ENCODE measurements at places on chromosomes 4 and X. TPM values are rescaled to one million over a fixed set of nuclear protein-coding genes. Genes with fewer than 3 reads are reported as not detected.

DNA sequence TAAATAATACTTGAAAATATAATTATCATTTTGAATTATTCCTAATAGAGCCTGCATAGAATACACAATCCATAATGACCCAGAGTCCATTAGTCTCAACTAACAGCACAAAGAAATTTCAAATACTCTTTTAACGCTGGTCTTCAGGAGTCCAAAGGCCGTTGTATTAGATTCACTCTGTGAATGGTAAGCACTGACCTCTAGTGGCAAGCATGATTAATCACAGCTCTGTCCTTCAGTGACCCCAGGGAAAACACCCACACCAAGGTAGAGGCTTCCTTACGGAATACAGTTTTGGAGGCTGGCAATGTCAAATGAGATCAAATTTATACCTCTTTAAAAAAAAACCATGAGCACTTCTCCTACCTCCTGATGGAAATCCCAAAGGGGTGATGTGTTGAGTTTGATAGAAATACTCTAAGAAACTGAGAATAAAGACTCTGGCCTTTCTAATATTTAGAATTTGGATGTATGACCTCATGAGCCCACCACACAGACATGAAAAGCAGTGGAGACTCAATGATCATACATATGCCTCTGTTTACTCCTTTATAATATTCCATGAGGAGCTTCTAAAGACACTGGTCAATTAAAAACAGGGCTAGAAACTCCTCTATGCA, 147.2 kb upstream of the DKK2 start:
- no peak for DNase-seq

GRCh38 chr4:73751166-73751565, 10.8 kb downstream of the CXCL8 start:
- no peak for DNase-seq

- no peak for DNase-seq
Observed at GRCh38 chrX:137342969-137343368, 223.0 kb upstream of the ZIC3 start.

GRCh38 chr4:183257808-183258207, 62.3 kb downstream of the CLDN22 start:
- no peak for DNase-seq

GRCh38 chr4:183873409-183874185, 31.5 kb upstream of the STOX2 start:
- no peak for DNase-seq

DNA sequence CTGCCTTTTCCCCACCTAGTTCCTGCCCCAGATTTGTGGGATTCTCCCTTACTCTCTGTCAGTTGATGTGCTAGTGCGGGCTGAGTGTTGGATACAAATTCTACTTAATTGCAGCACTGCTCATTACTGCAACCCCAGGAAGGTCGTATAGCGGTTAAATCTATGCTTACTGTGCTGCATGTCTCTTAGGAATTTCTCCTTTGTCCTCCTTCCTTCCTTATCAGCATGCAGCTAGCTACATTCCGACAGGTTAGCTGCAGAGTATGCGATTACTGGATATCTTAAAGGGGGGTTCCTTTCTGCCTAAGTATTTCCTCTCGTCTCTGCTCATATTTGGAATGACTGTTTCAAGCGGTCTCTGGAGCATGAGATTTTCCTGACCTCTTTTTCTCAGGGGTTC, 662.8 kb downstream of the TLL1 start:
- DNase-seq: no peak

DNA sequence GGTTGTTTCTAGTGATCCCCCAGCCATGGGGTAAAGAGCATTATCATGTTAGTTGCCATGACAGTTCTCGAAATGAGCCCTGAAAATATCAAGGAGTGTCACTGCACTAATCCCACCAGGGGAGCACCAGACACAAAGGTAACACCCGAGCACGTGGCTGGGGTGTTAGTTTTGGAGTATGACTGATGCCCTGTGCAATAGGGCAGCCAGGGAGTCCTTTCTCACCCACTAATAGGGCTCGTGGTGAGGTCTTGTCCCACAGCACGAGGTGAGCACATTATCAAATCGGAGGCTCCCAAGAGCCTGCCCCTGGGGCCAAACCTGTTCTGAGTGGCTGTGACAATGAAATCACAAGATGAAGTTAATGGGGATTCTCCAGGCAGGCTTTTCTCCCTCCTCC, 9.6 kb downstream of the MAMLD1 start:
- DNase-seq: no peak

- DNase-seq: no peak
Observed at GRCh38 chr4:109429545-109429944, 4.1 kb upstream of the SEC24B start.

DNA sequence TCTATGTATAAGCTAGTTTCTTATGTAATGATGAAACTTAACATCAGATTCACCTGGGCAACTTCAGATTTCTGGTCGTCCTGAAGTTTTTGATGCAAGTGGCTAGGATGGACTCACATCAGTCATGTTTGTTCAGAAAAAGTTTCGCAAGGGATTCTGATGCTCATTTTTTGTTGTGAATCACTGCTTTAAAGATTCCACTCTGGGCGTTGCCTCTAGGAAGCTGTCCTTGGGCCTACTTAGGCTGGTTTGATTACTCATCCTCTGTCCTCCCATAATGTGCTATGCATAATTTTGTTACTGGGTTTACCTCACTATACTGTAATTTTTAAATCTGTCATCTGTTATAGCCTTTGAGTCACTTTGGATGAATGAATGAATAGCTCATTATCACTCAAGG, 30.8 kb downstream of the HERC3 start:
- DNase-seq: no peak

Gene ASB12
- total RNA-seq: 0.32 TPM

GRCh38 chr4:119550857-119551532, 77.6 kb downstream of the PDE5A start:
- DNase-seq: no peak

DNA sequence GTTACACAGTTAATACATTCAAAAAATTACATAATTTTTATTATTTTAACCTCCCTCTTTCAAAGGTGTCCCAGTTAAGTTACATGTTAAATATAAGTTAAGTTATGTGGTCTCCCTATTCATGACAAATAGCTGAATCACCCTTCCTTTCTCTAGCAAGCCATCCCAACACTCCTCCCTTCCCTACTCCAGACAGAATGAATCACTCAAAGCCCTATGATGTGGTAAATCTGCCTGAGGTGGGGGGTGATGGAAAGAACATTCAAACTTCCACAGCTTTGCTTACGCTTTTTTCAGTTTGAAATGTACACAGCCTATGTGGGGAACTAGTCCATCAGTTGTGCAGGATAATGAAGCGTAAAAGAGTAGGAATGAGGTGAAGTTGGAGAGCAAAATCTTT, 90.2 kb downstream of the CXCL13 start:
- no peak for DNase-seq

GRCh38 chr4:64899563-64899962, 490.3 kb upstream of the TECRL start:
- no peak for DNase-seq

DNA sequence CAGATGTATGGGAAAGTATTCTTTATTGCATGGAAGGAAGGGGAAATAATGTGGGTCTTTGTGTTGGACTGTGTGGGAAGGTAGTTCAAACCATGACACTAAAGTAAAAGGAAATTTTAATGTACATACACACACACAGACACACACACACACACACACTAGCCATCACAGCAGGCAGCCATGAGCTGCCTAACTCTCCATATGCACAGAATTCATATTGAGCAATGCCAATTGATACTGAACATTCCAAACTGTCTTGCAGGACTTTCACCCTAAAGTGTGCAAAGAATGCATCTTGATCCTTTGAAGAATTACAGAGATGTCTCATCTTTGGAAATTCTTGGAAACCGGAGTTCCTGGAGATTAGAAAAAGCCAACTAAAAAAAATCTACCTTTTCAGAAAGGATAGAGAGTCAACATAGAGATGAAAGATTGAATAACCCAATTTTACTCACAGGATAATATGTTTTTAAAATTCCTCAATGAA, 120.6 kb upstream of the MBNL3 start:
- no peak for DNase-seq

DNA sequence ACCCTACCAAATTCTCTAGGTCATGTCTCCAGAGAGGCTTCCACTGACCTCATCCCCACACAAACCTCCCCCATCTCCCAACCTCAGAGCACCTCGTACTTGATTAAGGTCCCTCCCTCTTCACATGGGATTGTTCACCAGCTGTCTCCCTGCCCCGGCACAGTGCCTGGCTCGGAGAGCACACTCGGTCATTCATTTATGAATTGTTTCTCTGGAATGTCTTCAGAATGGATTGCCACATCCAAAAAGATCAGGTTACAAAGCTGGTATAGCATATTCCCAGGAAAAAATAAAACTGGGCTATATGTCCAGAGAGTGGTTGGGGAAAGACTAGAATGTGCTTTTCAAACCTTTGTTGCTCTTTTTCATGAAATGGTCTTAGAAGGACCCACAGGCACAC, 21.6 kb downstream of the JAKMIP1 start:
- no peak for DNase-seq

DNA sequence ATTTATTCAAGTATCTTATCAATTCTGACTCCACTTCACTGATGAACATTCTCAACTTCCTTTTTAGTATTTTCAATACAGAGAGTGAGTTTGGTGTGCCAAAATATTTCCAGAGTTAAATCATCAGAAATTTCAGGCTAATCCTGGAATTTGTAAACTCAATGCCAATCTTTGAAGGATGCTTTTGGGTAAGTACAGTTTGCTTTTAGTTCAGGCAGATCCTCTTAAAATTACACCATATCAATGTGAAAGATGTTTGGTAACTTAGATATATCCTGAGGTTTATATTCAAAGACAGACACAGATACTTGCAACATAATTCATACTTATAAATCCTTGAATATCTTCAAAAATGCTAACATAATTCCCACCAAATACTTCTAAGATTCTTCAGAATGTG, 76.0 kb upstream of the FAM47B start:
- DNase-seq: no peak

- DNase-seq: no peak
Observed at GRCh38 chr4:106981431-106981830, 54.7 kb downstream of the DKK2 start.

DNA sequence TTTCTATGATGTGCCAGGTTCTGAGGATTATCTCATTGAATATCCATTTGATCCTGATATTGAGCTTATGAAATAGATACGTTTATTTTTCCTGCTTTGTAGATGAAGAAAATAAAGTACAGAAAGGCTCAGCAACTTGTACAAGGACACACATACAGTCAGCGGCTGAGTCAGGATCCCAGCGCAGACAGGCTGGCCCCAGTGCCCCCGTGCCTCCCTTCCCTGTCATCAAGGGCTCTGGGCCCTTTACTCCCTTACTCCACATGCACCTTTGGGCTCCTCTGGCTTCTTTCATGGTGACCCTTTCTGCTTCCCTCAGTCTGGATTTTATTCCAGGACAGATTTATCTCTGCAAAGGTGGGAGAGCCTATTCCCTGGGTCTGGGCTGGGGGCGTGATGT, 12.8 kb downstream of the RASL11B start:
- DNase-seq: no peak

- no peak for DNase-seq
Observed at GRCh38 chr4:8281519-8282133, 12.1 kb downstream of the HTRA3 start.

All from upper lobe of right lung (tissue), 1 donor.